ENCODE measurements at places on chromosomes 1 and 21.

DNA sequence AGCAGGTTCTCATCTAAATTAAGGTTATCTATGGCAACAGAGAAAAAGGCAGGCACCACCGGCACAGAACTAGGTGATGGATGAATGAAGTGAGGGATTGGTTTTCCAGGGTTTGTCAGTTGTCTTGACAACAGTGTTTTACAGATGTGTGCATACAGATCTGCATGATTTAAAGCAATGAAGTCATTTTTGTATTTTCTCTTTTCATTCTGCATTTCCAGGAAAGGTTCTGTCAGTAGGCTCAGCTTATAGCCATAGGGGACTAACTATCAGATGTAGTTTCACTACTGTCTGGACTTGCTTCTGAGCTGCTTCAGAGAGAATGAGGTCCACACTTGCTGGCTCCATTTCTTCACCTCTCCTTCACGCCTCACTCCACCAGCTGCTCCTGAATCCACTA is 98.2 kb upstream of the LMO4 start:
- no peak for DNase-seq

DNA sequence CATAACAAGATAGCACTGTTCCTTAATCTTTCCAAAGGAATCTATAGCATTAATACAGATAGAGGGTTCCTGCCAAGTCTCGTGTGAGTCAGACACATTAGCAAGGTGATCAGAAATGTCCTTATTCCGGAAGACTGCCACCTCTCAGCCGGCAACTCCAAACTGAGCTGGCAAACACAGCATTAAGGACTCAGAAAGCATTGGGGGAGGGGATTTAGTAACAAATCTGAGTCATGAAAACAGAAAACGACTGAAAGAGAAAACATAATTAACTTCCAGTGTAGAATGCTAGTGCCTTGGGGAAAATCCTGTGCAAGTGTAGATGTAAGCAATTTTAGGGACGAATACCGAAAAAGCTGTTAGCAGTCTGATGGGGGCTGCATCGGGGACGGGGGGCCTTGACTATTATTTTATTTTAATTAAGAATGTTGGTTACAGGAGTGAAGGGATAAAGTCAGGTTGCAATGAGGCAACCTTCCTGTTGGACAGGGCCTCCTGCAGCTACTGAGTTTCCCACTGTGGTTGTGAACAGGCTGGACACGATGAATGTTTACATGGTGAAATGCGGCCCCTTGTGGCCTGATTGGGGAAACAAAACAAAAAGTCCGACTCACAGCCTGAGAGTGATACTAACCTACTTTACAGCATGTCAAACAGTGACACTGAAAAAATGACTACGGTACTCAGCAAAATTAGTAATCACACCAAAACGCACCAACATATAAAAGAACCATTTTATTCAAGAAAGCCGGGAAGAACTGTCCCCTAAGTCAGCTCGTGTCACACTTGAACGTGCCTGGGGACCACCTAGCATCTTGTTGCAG is 20.7 kb downstream of the MIS18A start:
- peak; percentile 30 for DNase-seq

GRCh38 chr1:80799457-80799856 is 1001.3 kb upstream of the ADGRL2 start:
- DNase-seq, result no peak

GRCh38 chr1:77989744-77990143 is 10.9 kb upstream of the FUBP1 start:
- DNase-seq, result no peak
